ENCODE measurements at places on chromosomes 2 and 18.
A peak's percentile ranks its signal among the peaks of the same experiment; 100 is the strongest.

DNA sequence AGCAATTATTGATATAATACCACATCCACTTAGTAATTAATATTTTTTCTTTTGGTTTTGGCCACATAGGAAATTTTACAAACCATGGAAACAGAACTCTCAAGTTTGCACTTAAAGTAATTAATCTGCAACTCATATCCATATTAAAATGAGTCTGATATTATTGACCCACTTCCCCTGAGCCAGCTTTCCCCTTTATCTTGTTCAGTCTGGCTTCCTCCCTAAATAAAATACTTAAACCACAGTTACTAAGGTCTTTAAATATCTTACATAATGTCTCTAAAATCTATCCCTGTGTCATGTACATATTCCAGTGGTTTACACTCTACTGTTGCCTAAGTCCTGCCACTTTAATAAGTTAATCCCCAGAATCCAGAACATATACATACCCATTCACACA, 564.9 kb upstream of the FSHR start:
- DNase-seq, result no peak

- no peak for DNase-seq
These were observed 2.6 kb downstream of the BOD1L2 start for GRCh38 chr18:57149531-57149930.

DNA sequence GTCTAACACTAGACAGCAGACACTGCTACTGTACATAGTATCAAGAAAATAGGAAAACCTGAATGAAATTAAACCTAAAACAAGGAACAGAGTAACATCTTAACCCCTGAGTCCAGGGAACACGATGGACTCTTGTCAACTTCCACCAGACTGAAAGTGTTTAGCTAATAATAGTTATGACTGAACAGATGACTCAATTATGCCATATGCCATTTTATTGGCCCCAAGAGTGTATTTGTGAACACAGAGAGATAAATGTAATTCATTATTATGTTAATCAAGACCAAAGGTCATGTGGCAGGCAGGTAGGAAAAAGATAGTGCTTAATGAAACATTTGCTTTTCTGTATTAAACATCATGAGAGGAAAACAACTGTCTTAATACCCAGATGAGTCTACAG, 58.0 kb downstream of the NYAP2 start:
- DNase-seq, result no peak

- DNase-seq, result no peak
These were observed 492.2 kb upstream of the CDH2 start for GRCh38 chr18:28669165-28669564.

DNA sequence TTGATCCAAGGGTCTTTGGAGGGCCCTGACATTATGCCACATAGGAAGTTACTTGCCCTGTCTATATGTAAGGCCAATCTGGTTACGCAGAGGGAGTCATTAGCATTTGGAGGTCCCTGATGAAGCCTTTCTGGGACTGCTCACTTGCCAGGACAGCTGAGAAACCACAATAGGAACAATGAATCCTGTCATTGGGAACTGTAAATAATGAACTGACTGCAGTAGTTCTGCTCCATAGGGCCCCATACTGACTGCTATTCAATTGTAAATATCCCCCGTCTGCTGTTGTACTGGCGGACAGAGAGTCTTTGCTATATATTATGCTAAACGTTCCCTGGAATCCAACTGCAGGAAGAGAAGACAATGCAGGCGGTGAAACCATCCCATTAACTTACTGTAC, 149.4 kb upstream of the DCC start:
- no peak for DNase-seq

- DNase-seq, result no peak
These were observed 13.6 kb downstream of the CIB4 start for GRCh38 chr2:26627350-26628105.

- no peak for DNase-seq
These were observed 45.5 kb upstream of the FRZB start for GRCh38 chr2:182911813-182912517.

DNA sequence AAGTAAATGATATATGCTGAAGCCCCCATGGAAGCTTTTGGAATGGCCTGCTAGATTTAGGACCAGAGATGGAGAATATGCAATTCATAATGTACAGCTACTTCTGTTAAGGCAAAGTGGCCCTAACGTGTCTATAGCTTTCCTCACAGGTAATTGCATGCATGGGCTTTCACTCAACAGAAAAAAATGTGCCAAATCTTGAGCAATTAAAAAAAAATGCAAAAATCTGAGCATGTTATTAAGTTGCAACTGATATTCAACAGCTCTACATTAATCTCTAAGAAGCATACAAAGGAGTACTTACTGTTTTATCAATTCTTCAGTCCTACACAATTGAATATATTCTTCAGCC, 79.6 kb downstream of the EFEMP1 start:
- no peak for DNase-seq

GRCh38 chr2:223199531-223200515, 147.8 kb downstream of the KCNE4 start:
- DNase-seq, result no peak

DNA sequence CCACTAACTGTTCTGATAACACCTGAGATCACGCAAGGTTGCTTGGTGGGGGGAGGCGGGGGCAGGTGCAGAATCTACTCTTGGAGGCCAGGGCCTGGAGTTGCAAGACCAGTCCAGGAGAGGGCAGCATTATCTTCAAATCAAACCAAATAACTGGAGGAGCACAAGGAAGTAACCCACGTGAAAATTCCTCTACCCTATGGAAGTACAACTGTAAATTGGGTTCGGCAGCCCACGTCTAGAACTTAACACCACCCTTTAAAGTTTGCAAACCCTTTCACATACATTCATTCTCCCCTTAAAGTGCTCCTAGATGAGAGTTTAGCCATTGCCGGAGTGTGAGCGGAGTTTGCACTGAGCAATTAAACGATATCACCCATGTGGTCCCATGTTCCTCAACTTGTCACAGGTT, 19.6 kb upstream of the CXCR1 start:
- DNase-seq, result peak; percentile 31

GRCh38 chr2:101766337-101766736, 68.8 kb downstream of the MAP4K4 start:
- no peak for DNase-seq

GRCh38 chr2:137333386-137334165, 568.2 kb downstream of the THSD7B start:
- no peak for DNase-seq

- DNase-seq, result no peak
These were observed 343.5 kb upstream of the NT5C1B start for GRCh38 chr2:18932853-18933252.

DNA sequence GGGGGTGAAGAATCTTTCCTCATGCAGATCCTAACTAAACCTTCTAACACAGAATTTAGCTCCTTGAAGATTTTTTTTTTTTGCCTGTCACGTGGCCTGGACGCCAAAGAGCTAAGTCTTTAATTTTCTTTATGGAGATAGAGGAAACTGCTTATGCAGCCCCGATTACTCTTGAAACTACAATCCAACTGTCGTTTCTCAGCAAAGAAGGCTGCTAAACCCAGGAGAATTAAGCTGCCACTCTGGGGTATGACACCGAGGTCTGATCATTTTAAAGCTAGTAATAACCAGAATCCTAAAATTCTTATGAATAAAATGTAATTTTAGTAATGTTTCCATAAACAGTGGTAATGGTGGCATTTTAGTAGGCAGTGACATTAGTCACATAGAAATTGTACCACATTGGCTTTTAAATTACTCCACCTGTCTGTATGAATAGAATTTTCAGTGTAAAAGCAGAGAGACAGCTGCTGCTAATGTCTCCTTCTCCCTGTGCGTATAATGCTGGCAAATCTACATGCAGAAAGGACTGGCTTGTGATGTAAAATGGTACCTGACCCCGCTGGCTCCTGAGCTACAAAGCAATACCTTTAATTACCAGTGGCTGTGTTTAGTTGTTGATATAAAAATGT, 86.5 kb downstream of the MEIS1 start:
- DNase-seq, result no peak

GRCh38 chr18:52869942-52870907, 530.2 kb downstream of the DCC start:
- DNase-seq, result no peak

DNA sequence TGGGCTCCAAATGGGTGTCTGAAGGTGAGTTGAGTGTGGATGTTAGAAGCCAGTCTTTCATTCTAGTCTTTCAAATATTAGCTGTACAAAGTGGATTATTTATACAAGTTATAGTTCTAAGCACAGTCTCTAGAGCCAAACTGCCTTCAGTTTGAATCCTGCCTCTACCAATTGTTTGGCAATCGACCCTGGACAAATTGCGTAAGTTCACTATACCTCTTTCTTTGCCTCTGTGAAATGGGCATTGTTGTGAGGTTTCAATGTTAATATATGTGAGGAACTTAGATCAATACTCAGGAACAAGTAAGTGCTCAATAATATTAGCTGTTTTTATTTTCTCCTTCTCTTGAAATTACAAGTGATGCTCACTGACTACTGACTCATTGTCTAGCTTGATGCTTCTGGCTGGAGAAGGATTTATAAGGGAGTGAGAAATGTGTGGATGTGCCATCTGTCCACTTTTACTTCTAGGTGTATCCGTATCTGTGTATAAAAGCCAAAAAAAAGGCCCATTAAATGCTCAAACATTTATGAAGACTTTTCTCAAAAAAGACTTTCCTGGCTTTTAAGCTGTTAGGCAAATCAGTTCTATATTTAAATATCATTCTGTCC, 48.1 kb upstream of the RAPH1 start:
- no peak for DNase-seq

- peak; percentile 48 for DNase-seq
These were observed 308.3 kb upstream of the SLC8A1 start for GRCh38 chr2:40760071-40760666.

DNA sequence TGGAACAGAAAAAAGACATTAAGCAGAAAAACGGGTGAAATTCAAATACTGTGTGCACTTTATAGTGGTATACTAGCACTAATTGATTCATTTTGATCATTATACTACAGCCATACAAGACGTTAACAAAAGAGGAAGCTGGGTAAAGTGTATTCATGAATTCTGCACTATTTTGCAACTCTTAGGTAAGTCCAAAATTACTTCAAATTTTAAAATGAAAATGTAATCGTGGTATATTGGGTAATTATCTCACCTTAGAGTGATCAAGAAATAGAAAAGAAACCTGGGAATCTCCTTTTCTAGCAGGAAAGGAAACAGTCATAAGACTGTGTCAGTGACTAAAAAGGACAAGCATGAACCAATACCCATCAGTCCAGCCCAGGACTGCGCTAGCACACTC, 5.4 kb downstream of the TGFBRAP1 start:
- no peak for DNase-seq

- no peak for DNase-seq
These were observed 373.6 kb downstream of the CDH7 start for GRCh38 chr18:66124394-66124793.

- peak; percentile 54 for DNase-seq
These were observed 219.6 kb downstream of the TSN start for GRCh38 chr2:121974897-121975661.

GRCh38 chr2:168713325-168713724, 89.1 kb upstream of the NOSTRIN start:
- DNase-seq, result no peak

DNA sequence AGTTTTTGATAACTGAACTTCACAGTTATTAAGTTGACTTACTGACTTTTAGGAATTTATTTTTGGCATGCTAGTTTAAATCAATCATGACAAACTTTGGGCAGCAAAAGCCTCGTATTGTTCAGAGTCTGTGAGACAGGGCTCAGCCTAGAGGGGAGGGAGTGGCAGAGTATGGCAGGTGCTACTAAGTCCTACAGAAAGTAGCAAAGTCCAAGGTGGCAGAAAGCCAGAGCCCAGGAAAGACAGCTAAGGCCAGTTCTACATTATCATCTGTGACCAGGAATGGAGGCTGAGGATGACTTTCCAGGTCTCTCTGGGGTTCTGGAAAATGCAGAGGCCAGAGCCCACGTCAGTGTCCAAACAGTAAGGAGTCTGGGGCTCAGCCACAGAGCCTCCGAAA, 34.2 kb downstream of the CHST10 start:
- DNase-seq, result no peak

DNA sequence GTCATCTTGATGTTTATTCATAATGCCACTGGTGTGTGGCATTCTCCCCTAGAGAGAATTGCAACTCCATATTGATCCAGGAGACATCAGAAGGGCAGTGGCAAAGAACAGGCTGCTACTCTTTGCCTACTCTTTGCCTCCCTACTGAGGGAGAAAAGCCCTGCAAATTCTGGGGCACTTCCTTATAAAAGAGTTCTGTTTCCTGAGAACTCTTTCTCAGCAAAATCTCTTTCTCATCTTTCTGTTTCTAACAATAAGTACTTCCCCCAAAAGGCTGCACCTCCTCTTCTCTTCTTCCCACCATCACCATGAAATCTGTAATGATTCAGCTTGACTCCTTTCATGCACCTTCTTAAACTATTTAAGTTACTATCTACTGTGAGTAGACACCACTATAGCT, 270.3 kb downstream of the MREG start:
- no peak for DNase-seq

DNA sequence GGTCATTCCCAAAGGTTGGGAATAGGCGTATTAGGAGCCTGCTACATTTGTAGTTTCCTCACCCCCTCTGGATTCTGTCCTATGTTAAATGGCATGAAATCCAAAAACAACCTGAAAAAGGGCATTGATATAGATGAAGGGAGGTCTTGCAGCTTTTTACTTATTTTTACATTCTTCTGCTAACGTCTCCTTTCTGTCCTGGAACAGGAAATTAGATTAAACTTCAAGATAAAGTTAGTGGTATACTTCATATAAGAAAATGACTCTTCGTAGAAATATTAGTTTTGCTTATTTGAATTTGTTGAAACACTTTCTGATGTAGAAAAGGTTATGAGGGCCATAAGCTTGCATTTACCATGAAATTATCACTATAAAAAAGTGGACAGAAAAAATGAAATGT, 694.5 kb downstream of the ADCYAP1 start:
- no peak for DNase-seq

GRCh38 chr2:59932341-59932740, 621.1 kb downstream of the BCL11A start:
- no peak for DNase-seq

All from GM04504 (cell line).